ENCODE measurements at places on chromosomes 6 and 20. TPM values are rescaled to one million over a fixed set of nuclear protein-coding genes. Genes with fewer than 3 reads are reported as not detected.
A peak's percentile ranks its signal among the peaks of the same experiment; 100 is the strongest.

The TRMT11 gene
- total RNA-seq = 27.7 TPM

GRCh38 chr20:50868509-50869495, 62.4 kb downstream of the ADNP start:
- peaks cover 25% of the 10 kb centered on the region for H3K4me1 ChIP-seq
- no peaks in the 10 kb centered on the region for H3K36me3 ChIP-seq
- no peak overlapping the region for H3K4me3 ChIP-seq
- no peak overlapping the region for H3K27ac ChIP-seq
- peaks cover 14% of the 10 kb centered on the region for H3K27me3 ChIP-seq

- DNase-seq = no peak
- H3K4me3 ChIP-seq = peak overlapping the region; percentile 6
- H3K27me3 ChIP-seq = peaks cover 5% of the 10 kb centered on the region
- peak overlapping the region; percentile 67 for H3K27ac ChIP-seq
- peaks cover 19% of the 10 kb centered on the region for H3K4me1 ChIP-seq
Observed at GRCh38 chr20:53579581-53580375, 13.9 kb downstream of the ZNF217 start.

DNA sequence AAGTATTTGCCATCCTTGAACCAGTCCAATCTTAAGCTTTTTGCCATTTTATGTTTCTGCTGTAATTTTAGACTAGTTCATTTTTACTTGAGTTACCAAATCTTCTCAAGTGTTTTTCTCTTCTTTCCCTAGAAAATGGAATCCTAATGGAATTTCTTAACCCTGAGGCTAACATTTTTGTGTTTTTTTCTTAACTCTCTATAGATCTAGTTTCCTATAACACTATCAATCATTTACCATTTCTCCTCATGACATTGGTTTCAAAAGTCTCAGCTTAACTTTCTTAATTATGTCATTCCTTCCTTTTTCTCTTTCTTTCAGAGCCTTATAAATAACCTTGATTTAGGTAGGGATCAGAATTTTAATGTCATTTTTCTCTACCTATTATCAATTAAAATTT, 54.8 kb downstream of the SENP6 start:
- H3K27me3 ChIP-seq = no peaks in the 10 kb centered on the region
- H3K36me3 ChIP-seq = no peaks in the 10 kb centered on the region
- no peak overlapping the region for H3K27ac ChIP-seq
- H3K4me1 ChIP-seq = no peaks in the 10 kb centered on the region
- no peak overlapping the region for H3K4me3 ChIP-seq
